ENCODE measurements at places on chromosomes 1 and 21.
A peak's percentile ranks its signal among the peaks of the same experiment; 100 is the strongest.

DNA sequence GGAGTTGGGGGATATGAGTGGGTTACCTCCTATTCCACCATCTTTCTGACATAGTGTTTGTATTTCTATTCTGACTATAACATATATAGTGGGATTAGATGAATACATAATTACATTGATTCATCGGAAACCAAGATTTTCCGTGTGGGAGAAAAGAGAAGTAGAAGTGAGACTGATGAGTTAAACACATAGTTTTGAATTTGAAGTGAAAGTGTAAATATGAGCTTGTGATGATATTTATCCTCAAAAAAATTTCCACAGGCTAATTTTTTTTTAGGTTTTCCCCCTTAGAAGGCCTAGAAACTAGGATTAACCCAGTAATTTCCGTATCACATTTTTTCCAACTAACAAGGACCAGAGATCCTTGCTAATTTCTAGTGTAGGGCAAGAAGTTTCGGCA is 6.9 kb downstream of the CD1B start:
- DNase-seq = no peak

GRCh38 chr21:28402616-28402989 is 590.1 kb downstream of the LTN1 start:
- DNase-seq = no peak

DNA sequence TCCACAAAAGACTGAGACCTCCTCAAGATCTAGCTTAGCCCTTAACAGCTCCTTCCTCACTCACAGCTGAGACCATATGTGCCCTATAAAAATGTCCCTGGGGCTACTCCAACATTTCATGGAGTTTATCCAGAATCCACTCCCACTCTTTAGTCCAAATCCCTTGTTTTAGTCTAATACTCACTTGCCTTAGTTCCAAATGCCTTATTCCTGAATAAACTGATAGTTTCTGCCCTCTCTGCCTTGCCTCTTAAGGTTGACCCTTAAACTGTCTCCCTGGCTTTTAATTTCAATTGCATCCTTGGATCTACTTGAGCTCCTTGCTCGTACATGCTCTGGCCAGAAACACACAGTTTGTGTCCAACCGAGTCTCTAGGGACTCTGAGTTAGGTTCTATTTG is 47.3 kb upstream of the LYPLAL1 start:
- peak; percentile 12 for DNase-seq

GRCh38 chr1:157240495-157241184 is 102.4 kb upstream of the ETV3 start:
- DNase-seq = no peak

GRCh38 chr1:86990826-86991225 is 76.4 kb downstream of the HS2ST1 start:
- DNase-seq = no peak

DNA sequence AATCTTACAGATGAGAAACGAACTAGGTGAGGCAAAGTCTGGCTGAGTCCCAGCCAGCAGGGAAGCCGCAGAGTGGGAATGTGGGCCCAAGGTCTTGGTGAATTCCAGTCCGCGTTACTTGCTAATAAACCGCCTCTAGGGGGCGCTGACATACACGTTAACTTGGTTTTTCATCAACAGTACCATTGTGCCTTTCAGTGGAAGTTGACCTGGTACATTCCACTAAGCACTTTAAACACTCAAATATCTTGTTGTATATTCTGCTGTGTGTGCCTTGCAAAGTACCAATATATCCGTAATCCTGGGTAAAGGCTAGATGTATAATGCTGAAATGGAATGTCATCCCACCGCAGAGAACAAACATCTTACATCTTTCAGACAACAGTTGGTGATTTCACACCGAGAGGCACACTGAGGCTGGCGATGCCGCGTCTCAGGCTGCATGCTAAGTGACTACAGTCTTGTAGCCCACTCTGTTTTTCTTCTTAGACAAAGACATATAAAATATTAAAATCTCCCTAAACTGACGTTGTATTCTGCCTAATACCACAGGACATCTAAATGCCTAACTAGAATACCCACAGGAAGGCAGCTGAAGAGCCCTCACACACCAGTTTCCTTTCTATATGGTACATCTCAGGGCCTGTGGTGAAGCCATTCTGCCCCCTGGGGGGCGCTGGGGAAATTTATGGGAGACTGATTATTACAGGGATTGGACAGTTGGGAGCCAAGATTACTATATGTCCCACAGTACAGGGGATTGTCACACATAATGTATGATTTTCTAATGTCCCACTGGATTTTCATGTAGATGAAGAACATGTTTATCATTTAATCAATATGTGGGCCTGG is 49.2 kb upstream of the C1orf198 start:
- DNase-seq = peak; percentile 52

DNA sequence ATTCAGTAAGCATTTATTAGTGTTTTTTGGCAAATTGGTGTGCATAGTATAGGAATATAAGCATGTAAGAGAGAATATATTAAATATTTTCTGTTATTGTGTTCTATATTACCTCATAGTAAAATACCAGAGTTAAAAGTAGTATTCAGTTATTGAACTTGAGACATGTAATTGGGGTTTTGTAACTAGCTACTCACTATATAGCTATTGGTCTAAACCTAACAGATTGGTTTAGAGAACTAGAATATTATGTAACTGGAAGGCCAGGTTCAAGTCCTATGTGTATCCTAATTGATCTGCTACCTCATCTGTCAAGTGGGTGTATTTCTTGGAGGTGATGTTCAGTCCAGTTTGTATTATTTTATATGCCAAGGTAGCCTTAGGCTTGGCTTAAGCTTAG is 26.3 kb downstream of the CLIC4 start:
- DNase-seq = no peak

DNA sequence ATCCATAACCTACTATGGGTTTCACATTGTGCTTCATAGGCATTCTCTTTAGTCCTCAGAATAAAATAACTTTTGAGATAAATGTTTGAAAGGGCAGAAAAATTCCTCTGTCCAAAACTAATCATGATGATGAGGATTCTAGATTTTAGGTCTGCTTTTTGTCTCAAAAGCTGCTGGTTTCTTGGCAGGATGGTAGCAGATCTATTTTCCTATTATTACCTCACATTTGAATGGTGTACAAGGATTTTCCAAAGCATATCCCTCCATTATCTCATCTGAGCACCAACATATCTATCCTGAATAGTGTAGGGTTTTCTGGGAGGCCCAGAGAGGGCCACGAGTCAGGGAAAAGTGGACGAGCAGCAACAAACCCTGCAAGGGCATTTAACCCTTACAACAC is 201.9 kb downstream of the PLPP3 start:
- DNase-seq = no peak

GRCh38 chr1:35298464-35298863 is 30.0 kb downstream of the ZMYM4 start:
- DNase-seq = no peak

- DNase-seq = peak; percentile 72
Observed at GRCh38 chr1:201792534-201793305, 36.2 kb upstream of the IPO9 start.

DNA sequence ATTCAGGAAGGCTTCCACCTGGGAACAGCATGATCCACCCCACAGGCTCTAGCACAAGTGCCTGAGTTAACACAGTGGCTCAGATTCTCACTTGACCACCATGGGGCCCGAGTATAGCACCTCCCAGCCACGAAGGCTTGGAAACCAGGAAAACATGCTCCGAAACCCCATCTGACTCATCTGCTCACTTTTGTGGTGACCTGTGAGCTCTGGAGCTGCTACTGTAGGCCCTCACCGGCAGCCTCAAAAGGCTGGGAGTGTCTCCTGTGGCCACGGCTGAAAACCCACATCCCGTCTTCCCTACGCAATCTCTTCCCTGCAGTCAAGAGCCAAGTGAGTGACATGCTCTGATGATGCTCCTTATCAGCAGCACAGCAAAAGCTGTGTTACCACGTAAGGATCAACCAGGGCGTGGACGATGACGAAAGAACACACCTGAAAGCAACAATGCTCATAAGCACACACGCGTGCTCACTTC is 81.4 kb downstream of the TGFBR3 start:
- DNase-seq = no peak

All from MG63 (cell line).